ENCODE measurements at places on chromosomes 5 and 9.
A peak's percentile ranks its signal among the peaks of the same experiment; 100 is the strongest.

DNA sequence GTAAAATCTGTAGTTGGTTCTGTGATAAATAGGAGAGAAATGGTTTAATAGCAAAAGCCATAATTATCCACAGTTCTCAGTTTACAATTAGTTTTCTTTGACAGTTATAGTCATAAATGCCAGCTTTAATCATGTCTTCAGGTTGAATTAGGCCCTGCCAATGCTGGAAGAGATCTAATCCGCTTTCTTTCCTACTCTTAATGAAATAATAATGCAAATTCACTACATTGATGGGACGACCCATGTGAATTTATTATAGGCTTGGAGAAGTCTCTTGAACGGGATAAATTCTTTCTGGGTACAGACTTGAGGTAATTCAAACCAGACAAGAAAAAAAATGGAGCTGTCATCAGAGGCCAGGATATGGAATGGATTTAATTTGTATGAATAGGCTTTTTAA lies 950.4 kb downstream of the EFNA5 start:
- DNase-seq = no peak

DNA sequence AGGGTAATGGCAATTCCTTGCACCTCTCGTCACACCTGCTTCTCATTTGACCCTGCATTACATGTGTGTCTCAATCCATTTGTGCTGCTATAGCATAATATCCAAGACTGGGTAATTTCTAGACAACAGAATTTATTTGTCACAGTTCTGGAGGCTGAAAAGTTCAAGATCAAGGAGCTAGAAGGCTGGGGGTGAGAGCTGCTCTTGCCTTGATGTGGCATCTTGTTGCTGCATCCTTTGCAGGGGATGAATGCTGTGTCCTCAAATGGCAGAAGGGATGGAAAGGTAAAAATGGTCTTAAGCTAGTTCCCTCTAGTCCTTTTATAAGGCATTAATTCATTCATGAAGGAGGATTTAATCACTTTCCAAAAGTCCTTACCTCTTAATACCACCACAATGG lies 323.7 kb upstream of the RPS23 start:
- no peak for DNase-seq

DNA sequence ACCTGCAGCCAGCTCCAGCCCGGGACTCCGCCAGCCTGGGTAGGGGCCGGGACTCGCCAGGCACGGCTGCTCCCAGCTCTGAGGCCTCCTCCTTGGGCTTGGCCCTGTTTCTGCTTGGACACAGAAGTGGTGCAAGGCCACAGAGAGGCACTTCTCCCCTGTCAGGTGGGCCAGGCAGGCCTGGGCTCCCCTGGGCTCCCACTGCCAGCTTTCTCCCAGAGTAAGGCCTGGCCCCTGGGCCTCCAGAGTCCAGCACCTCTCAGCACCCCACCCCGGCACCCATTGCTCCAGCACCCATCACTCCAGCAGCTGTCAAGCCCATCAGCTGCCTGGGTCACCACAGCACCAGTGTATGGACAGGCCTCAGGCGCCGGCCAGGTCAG lies 71.1 kb upstream of the LRRTM2 start:
- DNase-seq = no peak

DNA sequence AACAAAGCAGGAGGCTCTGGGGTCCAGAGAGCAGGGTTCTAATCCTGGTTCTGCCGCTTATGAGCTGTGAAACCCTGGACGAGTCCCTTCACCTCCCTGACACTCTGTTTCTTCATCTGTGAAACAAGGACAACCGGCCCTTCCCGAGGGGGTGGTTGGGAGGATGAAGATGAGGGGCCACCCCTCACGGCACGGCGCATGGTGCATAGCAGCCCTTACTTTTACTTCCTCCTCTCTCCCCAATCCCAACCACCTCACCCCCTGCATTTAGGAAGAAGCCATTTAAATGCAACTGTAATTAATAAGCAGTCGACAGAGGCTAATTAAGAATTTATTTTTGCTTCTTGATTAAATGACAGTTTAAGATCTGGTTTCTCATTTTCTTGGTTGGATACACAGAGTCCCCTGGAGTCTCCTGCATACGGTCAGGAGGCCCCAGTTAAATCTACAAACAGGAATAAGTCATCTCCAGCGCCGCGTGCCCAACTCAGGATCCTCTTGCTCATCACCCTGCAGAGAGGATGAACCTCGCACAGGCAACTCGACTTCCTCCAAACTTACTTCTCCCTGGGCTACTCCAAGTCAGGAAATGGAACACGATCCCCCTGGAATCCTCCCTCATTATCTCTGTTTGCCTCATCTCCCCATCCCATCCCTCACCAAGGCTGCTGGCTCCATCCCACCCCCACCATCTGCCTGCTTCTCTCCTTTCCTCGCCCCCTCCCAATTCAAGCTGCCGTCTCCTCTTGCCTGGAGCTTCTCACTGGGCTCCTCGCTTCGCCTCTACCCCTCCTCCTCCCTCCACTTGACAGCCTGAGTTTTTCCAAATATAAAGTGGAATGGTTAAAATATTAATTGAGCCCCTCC lies 95.9 kb downstream of the HRH2 start:
- DNase-seq = no peak

DNA sequence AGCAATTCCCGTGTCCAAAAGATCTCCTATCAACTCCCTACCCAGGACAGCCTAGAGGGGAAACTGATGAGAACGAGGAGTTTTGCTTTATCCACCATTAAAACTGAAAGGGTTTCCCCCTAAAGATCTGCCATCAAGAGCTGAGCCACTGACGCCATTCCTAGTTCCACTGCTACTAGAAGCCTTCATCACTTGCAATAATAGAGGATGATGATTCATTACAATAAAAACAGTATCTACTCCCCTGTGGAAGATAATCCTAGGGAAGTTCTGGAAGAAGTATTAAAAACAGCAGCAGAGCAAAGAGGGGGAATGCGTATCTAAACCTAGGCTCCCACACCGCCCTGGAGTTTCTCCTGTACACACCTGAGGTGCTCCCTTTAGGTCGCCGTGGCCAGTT lies 394.5 kb downstream of the BNC2 start:
- no peak for DNase-seq

DNA sequence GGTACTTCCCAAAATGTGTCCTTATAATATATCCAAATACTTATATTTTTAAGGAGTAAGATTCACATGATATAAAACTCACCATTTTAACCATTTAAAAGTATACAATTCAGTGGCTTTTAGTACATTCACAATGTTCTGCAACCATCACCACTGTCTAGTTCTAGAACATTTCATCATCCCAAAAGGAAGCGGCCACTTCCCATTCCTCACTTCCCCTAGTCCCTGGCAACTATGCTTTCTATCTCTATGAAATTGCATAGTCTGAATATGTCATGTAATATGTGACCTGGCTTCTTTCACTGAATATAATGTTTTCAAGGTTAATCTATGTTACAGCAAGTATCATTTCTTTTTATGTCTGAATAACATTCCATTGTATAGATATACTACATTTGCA lies 615.1 kb upstream of the SGCD start:
- DNase-seq = no peak

GRCh38 chr5:24141046-24141445 lies 503.7 kb downstream of the CDH10 start:
- DNase-seq = no peak

GRCh38 chr9:4106081-4106759 lies 193.6 kb downstream of the GLIS3 start:
- DNase-seq = no peak

- DNase-seq = no peak
Measured at GRCh38 chr9:136178061-136178772, 26.7 kb downstream of the LHX3 start.

DNA sequence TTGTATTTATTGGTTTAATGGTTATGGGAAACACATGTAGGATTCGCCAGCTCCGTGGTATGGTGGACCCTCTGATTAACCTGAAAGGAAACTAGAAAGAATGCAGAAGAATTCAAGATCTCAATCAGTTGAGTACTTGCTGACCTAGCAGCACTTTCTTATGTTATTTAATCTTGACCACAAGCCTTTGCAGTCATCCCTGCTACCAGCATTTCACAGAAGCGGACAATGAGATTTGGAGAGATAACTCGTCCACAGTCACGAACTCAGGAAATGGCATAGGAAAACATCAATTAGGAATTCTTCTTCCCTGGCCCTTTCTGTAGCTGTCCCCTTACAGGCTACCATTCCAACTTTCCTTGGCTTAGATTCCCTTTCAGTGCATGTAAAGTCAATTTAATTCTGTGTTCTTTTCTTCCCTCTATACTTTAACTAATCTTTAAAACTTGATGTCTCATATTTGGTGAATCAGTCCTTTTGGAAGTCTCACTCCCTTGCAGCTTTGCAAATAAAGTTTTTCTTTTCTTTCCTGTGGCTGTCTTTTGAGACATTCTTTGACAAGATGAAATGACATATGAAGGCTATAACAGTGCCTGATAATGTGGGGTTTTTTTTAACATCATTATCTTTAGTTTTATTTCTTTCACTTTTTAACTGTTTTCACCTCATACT lies 1.3 kb upstream of the SLC44A1 start:
- DNase-seq = no peak

- no peak for DNase-seq
Measured at GRCh38 chr5:55387865-55388264, 80.1 kb downstream of the MTREX start.

GRCh38 chr5:108557686-108558085 lies 175.8 kb upstream of the FBXL17 start:
- DNase-seq = no peak

- DNase-seq = no peak
Measured at GRCh38 chr5:6252581-6252980, 125.8 kb downstream of the MED10 start.

- peak; percentile 86 for DNase-seq
Measured at GRCh38 chr5:35777358-35778087, 79.2 kb upstream of the IL7R start.

- no peak for DNase-seq
Measured at GRCh38 chr5:78634229-78634628, 14.3 kb downstream of the LHFPL2 start.

GRCh38 chr9:93468763-93469456 lies 15.5 kb upstream of the FAM120AOS start:
- DNase-seq = peak; percentile 18

DNA sequence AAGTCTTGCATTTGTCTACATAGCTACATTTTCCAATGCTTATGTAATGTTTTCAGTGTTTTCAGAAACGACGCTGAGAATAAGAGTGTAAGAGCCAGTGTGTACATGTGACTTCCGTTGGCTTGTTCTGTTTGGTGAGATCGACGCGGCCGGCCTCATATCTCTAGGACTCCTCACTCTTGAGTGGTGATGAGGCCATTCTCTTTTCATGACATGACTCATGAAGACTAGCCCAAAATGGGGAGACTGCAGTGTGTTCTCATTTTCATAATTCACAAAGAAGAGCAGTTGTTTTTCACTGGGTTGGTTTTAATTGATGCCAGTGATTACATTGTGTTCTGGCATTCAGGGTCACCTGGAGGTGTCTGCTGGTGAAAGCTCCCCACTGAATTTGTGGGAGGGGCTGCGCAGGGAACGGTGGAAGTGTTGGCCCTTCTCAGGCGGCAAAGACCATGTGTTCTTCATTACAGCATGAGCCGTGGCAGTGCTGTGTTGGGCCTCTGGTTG lies 131.5 kb upstream of the OTULINL start:
- no peak for DNase-seq

- DNase-seq = no peak
Measured at GRCh38 chr9:24118190-24118589, 292.1 kb upstream of the ELAVL2 start.

- no peak for DNase-seq
Measured at GRCh38 chr9:112526973-112527372, 40.3 kb downstream of the KIAA1958 start.

DNA sequence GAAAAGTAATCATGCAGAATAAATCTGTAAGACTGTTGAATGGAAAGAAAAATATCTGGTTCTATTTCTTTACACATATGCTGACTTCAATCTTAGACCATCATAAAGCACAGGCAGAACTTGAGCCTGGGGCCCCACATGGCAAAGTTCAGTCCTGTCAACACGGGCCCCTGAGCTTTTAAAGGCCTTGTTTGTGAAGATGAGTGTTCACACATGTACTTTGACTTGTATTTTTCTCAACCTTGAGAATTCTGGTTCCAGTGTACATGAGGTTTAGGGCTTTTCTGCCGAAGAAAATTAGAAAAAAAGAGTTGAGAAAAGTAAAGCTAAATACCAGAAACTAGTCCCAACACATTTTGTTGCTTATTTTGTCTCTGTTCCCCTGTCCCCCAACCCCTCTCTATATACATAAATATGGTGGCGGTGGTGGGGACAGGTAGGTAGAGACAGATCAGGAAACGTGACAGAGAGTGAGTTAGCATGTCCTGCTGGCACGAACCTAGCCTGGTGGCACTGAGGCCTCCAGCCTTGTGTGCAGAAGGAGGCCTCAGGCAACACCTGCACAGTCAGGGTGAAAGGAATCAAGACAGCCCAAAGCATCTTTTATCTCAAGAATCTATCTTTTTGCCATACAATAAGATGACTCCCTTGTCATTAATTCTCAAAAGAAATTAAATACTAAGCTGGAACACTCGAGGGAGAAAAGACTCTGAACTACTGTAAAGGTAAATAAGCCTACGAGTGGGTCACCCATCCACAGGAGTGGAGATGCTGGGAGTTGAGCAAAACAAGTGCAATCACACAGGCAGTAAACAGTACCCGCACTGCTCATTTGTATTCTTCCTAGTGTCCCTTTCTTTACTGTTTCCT lies 22.9 kb downstream of the LIFR start:
- no peak for DNase-seq

DNA sequence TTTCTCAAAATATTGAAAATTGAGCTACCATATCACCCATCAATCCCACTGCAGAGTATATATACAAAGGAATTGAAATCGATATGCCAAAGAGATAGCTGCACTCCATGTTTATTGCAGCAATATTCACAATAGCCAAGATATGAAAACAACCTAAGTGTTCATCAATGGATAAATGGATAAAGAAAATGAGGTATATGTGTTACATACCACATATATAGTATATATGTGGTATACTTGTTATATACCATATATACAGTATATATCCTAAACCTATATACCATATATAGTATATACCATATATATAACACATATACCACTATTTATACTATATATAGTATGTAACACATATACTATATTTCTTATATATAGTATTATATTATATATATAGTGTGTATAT lies 313.3 kb downstream of the ZNF608 start:
- no peak for DNase-seq

DNA sequence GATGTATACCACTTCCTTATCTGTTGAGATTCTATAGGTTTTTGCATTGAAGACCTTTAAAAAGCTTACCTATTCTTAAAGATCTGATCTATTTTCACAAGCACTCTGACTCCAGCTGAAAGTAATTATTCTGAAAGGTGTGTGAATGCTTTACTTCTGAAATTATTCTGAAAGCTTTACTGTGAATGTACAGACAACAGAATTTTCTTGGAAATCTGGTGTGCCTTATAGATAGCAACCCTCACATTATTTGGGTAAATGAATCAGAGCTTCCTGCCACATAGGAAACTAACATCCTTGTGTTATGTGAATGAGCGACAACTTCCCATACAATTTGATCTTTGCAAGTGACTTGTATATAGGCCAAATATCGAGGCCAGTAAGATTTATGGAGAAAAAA lies 6.5 kb downstream of the CDO1 start:
- DNase-seq = no peak

DNA sequence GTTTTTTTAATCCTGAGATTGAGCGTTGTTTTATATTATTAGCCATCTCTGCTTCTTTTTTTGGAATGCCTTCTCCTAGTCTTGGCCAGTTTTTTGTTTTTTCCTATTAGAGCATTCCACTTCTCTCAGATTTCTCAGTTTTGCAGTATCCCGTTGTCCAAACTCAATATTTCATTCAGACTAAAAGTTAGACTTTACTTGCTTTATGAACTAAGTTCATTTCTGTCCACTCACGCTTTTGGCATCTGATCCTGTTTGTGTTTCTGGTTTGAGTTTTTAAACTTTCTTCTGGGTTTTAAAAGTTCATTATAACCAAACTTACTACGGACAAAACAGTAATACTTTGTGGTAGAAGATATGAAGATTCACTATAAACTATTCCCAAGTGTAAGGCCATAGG lies 288.3 kb upstream of the MPDZ start:
- DNase-seq = no peak

Data from suppressor macrophage treated with lipopolysaccharide for 1 hour (primary cell).